ENCODE measurements at places on chromosomes 11 and 22.
A peak's percentile ranks its signal among the peaks of the same experiment; 100 is the strongest.

- DNase-seq = no peak
Measured at GRCh38 chr11:56314844-56315243, at the start of gene OR8K3. TSS of gene OR8K3 (plus strand) at chr11:56315144. CDS start at chr11:56318307, 3,163 bp downstream.

GRCh38 chr11:55503449-55503848 is 50.8 kb upstream of the OR4C15 start:
- DNase-seq = no peak

GRCh38 chr11:2301631-2302305 is at the start of the genes C11orf21 and TSPAN32:
TSS of gene C11orf21 (minus strand) at chr11:2301918. CDS start at chr11:2301808, 110 bp downstream.
TSS of gene TSPAN32 (plus strand) at chr11:2302013. CDS start at chr11:2302150, 137 bp downstream.
- DNase-seq = peak; percentile 10

DNA sequence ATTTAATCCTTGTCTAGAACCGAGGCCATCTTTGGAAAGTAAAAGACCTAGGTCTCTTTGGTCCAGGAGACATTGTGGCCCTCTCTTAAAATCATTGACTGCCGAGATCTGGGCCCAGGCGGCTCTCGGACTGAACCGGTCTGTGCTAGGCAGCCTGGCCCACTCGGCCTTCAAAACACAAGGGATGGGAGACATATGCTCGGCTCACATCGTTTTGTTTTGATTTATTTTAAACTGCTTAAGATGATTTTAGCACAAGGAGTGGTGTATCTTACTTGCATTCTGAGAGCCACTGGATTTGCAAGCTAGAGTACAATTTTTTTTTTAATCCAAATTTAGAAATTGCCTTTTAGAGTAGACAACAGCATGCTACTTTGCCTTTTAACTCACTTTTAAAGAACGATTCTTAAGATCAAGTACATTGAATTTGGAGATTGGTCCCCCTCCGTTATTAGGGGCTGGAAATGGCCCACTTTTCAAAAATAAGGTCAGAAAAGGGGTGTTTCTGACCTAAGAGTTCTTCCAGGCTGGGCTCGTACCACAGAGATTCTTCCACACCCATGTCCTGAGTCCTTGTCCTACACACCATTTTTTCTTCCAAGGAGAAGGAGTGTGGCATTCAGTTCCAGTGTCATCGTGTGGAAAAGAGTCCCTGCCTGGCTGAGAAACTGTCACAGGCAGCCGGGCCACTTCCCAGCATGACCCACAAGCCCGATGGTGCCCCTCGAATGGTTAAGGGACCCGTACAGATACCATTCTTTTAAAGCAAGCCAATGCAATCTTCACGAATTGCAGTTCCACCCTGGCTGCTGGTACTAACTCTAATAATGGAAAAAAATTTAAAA is 80.5 kb upstream of the WNT7B start:
- DNase-seq = no peak

DNA sequence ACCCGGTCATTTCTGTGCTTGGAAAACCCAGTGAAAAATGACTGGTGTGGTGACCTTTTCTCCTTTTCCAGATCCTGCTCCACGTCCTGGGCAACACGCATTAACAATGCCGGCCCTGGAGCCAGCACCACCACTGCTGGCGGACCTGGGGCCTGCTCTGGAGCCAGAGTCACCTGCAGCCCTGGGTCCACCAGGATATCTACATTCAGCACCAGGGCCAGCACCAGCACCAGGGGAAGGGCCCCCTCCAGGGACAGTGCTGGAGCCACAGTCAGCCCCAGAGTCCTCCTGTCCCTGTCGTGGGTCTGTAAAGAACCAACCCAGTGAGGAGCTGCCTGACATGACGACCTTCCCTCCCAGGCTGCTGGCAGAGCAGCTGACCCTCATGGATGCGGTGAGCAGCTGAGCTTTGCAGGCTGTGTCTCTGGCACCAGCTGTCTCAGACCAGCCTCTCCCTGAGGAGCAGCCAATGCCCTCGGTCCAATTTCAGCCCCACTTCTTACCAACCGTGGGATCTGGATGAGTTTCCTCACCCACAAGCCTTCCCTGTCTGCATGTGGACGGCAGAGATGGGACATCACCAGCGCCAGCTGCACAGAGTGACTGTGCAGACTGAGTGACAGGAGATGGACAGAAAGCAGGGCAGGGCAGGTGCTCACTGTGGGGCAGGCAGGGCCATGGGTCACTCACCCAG is 1.9 kb downstream of the RGL4 start:
- DNase-seq = no peak
